Adrenal gland (tissue), 19 donors: ENCODE measurements at places on chromosomes 5 and 9. TPM values are rescaled to one million over a fixed set of nuclear protein-coding genes. Genes with fewer than 3 reads are reported as not detected.
A peak's percentile ranks its signal among the peaks of the same experiment; 100 is the strongest.

FOXD1 gene
- total RNA-seq, result 1.4 TPM

TMEM215 gene
- total RNA-seq, result not detected

ALDOB gene
- total RNA-seq, result 4.8 TPM

ENTPD8 gene
- not detected for total RNA-seq

CLIC3 gene
- total RNA-seq, result not detected

IL12B gene
- not detected for total RNA-seq

HDHD3 gene
- total RNA-seq, result 157 TPM

PROB1 gene
- 15.1 TPM for total RNA-seq

CDH6 gene
- total RNA-seq, result 1.1 TPM

STPG3 gene
- total RNA-seq, result not detected

DNA sequence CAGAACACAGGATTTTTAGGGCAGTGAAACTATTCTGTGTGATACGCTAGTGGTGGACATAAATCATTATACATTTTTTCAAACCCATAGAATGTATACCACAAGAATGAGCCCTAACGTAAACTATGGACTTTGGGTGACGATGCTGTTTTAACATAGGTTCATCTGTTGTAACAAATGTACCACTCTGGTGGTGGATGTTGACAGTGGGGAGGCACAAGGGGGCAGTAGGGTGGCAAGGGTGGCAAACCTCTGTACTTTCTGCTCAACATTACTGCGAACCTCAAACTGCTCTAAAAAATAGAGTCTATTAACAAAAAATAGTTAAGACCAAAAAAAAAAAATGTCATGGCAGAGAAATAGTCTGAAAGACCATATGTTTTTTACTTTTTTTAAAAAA is 9.1 kb upstream of the MVB12B start:
- no peak for DNase-seq

- no peak for DNase-seq
Observed at GRCh38 chr5:23977997-23978396, 470.6 kb downstream of the PRDM9 start.

GRCh38 chr5:16034319-16035001 is 145.1 kb downstream of the MARCHF11 start:
- DNase-seq, result no peak

GRCh38 chr5:9168791-9169556 is 376.9 kb downstream of the SEMA5A start:
- DNase-seq, result no peak

GRCh38 chr5:140632366-140633020 is 482 bp downstream of the CD14 start:
- DNase-seq, result peak; percentile 78

GRCh38 chr5:69528035-69528434 is 32.0 kb upstream of the GTF2H2C start:
- DNase-seq, result no peak

DNA sequence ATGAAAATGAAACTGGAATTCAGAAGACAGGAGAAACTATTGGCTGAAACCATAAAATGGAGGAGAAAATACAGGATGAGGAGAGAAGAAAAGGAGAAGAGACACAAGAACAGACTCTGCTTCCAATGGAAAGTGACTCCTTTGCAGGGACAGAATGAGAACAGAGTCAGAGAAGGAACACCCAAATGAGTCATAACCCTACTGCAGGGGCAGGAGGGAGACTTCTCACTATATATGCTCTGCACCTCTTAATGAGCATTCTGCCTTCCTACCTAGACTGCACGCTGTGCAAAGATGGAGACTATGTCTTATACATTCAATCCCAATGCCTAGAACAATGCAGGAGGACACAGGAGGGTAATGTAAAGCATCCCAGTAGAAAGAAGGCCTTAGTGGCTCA is 2.1 kb downstream of the SAXO1 start:
- no peak for DNase-seq

- DNase-seq, result no peak
Observed at GRCh38 chr5:119379096-119379495, 23.3 kb downstream of the TNFAIP8 start.

GRCh38 chr9:89923174-89923573 is 318.4 kb downstream of the GADD45G start:
- no peak for DNase-seq

GRCh38 chr5:157303667-157304327 is 37.9 kb downstream of the CYFIP2 start:
- DNase-seq, result no peak

DNA sequence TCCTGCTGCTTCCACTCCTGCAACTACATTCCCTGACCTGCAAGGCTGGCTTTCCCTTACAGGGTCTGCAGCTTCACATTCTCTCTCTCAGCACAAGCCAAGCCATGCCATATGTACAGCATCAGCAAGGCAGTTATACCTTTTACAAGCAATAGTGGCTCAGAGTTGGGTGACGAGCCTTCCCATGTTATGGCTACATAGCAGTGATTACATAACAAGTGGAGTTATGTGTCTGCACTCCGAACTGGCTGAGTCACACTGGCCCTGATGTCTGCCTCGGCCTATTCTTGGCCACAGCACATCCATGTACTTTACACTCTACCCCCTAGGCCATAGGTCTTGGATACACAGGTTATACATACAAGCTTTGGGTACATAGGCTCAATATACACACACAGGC is 52.0 kb upstream of the SNCAIP start:
- peak; percentile 48 for DNase-seq

DNA sequence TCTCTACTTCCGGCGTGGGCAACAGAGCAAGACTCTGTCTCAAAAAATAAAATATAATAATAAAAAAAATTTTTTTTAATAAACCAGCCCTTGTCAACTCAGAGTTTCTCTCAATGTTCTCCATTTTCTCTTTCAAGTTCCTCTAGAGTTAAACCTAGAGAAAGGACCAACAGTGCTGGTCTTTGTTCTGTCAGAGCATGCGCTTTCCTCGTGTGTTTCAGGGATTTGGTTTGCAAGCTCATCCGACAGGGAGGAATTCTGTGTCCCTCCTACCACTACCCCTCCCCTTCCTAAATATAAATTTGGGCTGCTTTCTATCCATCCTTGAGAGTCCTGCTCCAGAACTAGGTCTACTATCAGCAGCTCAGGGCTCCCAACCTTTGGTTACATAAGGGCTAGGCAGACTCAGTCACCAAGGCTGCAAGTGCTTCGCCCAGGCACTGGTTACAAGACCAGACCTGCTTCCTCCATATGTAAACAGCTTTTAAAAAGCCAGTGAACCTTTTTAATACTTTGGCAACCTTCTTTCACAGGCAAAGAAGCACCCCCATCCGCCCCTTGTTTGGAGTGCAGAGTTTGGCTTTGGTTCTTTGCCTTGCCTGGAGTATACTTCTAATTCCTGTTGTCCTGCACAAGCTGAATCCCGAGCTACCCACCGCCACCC is 13.5 kb downstream of the SETX start:
- DNase-seq, result no peak

DNA sequence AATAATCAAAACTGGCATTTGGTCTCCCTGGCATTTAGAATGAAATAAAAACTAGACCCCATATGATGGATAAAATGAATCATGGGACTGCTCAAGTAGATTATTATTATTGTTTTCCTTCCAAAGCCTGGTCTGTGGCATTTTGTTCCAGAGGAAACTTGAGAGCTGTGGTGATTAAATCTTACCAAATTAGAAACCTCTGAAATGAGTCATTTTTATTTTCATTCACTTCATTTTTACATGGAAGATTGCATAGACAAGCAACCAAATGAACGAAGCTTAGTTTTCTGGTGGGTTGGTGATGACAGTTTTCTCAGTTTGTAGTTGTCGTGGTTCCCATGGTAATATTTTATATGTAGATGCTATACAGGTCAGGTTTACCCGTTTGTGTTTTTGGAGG is 23.4 kb downstream of the PAM start:
- DNase-seq, result no peak
